Amygdala (tissue), 56 donors: ENCODE measurements at places on chromosomes 3 and 15.
A peak's percentile ranks its signal among the peaks of the same experiment; 100 is the strongest.

GRCh38 chr15:76114561-76114960, 54.8 kb downstream of the TMEM266 start:
- DNase-seq, result no peak

GRCh38 chr3:102194760-102195159, 240.1 kb upstream of the ZPLD1 start:
- no peak for DNase-seq

- DNase-seq, result no peak
Observed at GRCh38 chr3:159178209-159178897, 376.5 kb downstream of the MFSD1 start.

DNA sequence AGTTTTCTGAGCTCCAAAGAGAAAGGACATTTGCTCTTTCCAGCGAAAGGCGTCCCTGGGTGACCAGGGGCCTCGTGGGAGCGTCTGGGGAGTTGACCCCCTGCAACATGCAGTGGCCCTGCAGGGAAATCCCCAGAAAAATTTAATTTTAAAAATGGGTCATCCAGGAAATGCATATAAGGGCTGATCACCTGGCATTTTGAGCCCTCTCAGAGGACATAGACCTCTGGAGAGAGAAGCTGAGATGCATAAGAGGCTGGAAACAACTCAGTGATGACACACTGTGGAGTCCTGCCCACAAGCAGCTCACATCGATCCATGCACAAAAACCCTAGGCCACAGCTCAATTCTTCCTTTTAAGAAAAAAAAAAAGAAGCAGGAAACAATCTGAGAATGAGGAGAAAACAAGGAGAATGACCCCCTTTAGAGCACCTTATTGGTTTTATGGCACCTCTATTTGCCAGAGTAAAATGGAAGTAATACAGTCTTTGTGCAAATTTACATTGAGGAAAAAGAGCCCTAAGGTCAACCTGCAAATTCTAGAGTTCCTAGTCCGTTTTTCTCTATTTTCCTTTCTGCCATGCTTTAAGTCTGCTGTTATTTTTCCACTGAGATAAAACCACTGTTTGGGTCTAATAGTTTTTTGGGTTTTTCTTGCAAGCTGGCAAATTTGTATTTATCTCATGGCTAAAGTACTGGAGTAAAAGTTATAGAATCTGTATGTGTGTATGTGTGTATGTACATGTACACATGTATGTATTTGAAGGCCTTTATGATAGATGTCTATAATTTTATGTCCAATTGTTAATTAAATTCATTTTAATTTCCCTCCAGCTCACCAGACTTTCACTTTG, 6.9 kb upstream of the BDH1 start:
- no peak for DNase-seq

DNA sequence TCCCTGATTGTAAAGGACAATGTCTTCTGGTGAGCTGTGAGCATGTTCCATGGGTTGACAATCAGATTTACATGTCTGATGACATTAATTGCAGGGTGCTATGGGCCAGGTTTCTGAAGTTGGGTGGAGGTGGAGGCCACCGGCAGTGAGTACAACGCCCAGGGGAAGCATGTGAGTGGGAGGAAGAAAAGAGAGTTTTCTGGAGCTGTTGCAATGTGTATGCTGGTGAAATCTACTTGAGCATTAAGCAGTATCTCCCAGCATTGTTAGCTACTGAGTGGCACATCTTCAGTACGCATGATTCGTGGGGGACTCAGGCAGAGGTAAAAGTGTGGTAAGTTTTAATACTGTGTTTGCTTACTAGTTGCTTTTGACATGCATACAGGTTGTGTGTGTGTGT, 26.6 kb downstream of the TMEM45A start:
- no peak for DNase-seq

DNA sequence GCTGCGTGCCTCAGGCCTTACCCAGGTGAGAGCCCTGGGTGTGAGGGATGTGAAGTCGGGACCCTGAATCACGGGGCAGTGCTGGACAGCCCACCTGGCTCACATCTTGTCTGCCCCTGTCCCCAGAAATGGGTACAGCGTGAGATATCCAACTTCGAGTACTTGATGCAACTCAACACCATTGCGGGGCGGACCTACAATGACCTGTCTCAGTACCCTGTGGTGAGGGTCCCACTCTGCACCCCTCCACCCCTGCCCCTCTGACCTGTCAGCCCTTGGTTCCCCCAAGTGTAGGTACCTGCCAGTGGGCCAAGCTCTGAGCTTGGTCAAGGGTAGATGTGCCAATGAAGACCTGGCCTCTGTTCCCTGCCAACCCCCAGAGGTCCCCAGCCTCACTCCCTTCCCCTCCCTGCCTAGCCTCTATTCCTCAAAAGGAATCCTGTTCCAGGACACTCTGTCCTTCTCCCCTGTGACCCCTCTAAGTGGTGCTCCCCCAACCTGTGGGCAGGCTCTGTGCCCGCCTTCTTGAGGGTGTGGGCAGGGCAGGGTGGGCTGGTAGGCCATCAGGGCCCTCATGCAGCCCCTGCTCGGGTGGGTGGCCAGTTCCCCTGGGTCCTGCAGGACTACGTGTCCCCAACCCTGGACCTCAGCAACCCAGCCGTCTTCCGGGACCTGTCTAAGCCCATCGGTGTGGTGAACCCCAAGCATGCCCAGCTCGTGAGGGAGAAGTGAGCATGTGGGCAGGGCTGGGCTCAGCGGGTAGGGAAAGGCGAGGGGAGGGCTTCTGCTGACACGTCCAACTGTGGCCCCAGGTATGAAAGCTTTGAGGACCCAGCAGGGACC, 25.1 kb downstream of the NBEAL2 start:
- DNase-seq, result no peak

DNA sequence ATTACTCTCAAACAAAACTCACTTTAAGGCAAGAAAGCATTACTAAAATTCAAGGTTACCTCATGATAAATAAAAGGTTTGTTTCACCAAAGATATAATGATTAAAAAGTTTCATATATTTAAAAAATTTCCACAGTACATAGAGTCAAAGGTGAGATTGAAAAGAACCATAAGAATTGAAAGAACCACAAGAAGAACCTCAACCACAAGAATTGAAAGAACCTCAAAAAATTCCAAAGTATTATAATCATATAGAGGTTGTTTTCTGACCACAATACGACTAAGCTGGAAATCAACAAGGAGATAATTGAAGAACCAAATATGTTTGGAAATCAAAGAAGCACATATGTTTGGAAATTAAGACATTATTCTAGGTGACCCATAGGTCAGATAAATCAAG, 52.7 kb downstream of the SLC25A36 start:
- DNase-seq, result no peak

DNA sequence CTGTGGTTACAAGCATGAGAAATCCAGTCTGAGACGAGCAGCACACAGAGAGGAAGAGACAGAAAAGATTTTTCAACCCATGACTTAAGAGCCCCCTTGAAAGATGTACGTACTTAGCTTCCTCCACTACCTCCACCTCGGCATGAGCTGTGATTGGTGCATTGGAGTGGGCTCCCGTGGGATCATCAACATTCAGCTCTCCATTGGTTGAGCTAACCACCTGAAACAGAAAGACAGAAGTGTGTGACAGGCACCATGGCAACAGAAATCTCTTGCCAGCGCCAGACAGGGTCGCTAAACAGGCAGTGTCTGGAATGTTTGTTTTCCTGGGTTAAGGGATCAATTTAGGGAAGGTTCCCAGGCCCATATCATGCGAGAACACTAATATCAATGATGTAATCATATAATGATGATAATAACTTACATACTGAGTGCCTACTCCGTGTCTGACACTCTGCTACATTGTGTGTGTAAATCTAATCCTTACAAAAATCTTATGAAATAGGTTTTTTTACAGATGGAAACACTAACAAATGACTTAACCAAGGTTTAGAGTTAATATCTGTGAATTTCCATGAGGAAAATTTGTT, 17.5 kb upstream of the PPIB start:
- no peak for DNase-seq

DNA sequence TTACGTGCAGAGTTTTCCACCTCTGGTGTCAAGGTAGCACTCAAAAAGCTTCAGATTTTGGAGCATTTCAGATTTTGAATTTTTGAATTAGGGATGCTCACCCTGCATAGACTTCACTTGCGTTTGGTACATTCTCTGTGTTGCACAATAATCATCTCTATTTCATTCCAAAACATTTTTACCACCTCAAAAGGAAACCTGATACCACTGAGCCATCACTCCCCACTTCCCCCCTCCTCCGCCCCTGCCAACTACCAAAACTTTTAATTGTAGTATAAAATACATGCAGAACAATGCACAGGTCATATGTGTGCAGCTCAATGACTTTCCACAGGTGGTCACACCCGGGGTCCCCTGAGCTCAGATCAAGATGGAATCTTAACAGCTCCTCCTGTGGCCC, 208.8 kb downstream of the SV2B start:
- no peak for DNase-seq

- DNase-seq, result no peak
Observed at GRCh38 chr3:36903119-36903882, 41.6 kb downstream of the TRANK1 start.

- DNase-seq, result no peak
Observed at GRCh38 chr3:108243243-108243642, 21.0 kb upstream of the IFT57 start.

DNA sequence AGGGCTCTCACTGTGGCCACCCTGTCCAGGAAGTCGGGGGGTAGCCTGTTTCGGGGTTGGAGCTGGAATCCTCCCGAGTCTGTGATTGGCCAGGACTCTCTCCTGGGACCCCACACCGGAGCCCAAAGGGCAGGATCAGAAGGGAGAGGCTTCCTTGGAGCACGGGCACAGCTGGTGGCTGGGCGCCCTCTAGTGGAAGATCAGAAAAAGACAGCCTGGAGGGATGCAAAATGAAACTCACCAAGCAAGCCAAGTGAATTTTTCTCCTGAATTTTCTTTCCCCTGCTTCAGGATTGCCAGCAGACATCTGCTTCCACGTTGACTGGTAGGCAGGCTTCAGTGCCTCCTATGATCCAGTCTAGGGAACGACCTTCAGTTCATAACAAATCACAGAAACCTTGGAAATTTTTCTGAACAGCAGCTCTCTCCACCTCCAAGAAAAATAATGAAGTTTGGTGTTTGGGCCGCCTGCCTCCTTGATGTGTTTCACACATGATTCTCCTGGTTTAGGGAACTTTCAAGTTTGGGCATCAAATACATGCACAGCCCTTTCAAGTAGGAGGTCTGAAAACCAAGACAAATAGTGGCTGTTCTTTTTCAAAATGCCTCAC, 224.6 kb downstream of the VPS13C start:
- peak; percentile 55 for DNase-seq

DNA sequence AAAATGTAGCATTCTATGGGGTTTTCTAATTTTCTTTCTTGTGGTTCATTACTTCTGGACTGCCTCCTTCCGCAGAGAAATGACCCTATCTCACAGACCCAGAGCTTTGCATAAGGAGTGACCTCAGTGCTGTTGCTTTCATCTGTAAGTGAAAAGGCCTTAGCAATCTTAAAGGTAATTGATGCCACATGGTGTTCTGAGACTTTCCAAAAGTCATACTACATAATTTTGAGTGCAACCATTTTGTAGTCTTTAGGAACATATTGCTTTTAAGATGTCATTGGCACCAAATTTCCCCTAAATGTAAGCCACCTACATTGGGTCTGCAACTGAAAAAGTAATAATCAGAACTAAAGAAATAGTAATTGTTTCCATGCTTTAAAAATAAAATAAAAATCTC, 9.2 kb upstream of the HHLA2 start:
- no peak for DNase-seq

DNA sequence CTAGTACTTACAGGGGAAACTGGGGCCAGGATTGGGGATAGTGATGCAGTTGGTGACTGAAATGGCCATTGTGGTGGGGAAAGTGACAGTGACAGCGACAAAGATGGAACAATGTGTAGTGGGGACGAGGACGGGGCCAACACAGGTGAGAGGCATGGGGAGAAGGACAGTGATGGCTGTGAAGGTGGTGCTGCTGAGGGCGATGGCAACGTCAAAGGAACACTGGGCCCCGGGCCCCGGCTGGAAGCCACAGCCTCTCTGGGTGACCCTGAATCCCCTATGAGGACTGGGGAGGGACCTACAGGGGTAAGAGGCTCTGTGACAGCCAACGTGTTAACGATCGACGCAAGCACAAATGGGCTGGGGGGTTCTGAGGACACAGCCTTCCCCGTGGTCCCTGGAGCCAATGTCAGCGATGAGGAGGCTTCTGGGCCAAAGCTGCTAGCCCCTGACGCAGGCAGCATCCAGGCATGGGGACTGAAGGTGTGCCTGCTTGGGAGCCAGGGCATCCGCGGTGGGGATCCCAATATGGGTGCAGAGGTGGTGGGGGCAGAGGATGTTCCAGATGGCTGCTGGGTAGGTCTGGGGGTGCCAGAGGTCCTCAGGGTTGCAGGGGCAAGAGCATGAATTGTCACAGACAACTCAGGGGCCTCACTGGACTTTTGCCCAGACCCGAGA, 25.2 kb upstream of the GOLGA6C start:
- DNase-seq, result no peak

DNA sequence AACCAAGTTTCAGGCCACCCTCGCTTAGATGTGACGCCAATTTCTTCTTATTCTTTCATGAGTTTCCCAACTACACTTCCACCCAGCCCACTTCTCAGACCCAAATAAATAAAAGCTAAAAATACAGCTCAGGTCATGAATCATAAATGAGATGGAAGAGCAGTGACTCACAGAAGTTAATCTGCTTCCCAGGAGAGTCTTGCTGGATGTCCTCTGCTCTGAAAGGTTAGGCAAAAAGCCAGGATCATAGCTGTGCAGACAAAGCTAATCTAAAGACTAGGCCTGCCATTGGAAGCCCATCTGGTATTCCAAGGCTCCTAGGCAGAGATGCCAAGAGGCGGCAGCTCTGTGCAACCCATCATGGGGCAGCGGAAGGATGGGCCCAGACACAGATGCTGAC, 24.1 kb downstream of the SHC4 start:
- DNase-seq, result no peak

DNA sequence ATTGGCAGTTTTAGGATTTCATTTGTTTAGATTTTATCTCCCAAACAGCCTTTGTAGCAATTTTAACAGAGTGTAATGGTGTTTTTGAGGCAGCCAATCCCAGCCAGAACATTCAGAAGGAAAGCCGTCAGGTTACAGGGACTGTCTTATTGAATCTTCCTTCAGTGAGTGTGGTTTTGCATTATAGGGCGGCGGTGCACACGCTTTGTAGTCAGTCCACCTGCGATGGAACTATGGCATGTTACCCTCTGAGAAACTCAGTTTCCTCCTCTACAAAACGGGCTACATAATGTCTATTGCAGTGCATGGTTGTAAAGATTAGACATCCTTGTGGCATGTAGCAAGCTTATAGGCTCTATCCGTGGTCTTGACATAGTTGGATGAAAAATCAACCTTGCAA, 1.0 kb downstream of the LRRC28 start:
- no peak for DNase-seq

- DNase-seq, result no peak
Observed at GRCh38 chr3:130705501-130705900, 41.1 kb downstream of the PIK3R4 start.

- DNase-seq, result no peak
Observed at GRCh38 chr15:58702233-58702632, 47.3 kb downstream of the ADAM10 start.

- DNase-seq, result no peak
Observed at GRCh38 chr15:83012636-83013035, 1.2 kb upstream of the C15orf40 start.
